Stimulated activated CD4-positive, alpha-beta T cell treated with anti-CD3 and anti-CD28 coated beads, TNF-alpha, amount 100 ng/mL, for 1 hour (primary cell): ENCODE measurements at places on chromosomes 3 and 15.
A peak's percentile ranks its signal among the peaks of the same experiment; 100 is the strongest.

DNA sequence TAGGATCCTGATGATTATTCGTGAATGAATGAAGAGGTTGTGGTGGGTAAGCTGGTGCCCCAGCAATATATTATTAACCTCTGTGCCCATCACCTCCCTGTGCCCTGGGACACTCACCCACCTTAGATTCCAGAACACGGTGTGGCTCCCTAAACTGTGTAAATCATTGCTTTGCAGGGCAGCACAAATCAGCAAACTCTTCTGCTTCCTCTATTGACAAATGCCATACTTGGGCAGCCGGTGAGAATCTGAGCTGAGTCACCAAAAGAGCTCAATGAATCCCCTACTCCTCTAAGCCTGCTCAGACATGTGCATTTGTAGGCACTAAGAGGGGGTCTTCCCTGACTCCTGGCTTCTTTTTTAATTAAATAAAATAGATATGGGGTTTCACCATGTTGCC lies 15.7 kb downstream of the UQCC5 start:
- DNase-seq, result no peak

DNA sequence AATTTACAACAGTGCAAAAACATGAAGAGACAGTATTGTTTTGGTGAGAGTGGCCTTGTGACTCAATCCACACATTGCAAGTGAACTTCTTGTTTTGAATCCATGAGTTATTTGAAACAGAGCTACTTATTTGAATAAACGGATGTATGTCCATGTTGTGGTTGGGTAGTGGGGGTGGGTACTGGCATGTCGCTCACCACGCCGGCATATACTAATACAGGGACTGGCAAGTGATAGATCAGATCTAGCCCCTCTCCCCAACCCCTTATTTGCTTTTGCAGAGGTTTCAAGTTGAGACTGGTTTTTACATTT lies 83.8 kb downstream of the EDEM1 start:
- DNase-seq, result no peak

DNA sequence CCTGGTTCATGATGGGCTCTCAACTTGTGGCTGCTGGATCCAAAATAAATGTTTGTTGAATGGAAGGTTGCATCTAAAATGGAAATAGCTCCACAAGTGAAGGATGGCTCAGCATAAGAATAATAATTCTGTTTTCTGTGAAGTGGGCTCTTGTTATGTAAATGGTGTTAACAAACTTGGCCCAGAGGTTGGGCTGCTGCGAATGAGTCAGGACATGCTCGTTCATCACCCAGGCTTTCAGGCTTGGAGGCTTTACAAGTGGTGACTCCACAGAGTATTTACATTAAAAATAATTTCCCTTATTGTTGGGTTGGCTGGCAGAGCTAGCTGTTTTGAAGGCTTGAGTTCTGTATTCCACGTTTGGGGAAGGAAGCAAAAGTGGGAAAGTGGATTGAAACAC lies 60.5 kb downstream of the ITGB5 start:
- DNase-seq, result no peak

GRCh38 chr3:9750556-9751411 lies 1.0 kb downstream of the OGG1 start:
- DNase-seq, result no peak

DNA sequence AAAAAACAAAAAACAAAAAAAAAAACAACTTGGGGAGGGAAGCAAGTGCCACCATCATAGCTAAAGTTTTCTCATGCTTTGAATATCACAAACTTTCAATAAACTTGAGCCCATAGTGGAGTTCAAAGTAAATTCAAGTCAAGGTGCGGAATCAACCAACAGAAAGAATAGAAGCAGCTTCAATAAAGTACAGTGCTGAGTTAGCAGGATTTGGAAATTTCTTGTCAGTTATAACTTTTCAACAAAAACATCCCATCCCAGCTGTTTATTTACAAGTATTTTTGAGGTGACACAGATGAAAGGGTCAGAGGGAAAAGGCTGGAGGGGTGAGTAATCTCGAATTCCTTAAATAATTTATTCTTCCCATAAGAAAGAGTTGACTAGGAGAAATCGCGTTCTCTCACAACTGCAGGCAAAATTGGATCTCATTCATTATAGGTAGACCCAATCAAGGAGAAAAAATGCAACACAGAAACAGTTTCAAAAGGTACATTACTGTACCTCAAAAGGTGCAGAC lies 477.4 kb upstream of the RASGRP1 start:
- no peak for DNase-seq

DNA sequence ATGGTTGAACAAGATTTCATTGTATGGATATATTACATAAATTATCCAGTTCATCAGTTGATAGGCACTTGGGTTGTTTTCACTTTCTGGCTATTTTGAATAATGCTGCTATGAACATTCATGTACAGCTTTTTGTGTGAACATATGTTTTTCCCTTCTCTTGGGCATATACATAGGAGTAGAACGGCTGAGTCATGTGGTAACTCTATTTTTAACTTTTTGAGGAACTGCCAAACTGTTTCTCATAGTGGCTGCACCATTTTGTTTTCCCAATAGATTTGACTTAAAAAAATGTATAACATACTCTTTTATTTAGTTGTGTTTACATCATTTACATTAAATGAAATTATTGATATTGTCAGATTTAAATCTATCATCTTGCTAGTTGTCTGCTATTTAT lies 28.8 kb upstream of the RFX7 start:
- no peak for DNase-seq

GRCh38 chr15:71548401-71548807 lies 261.9 kb upstream of the NR2E3 start:
- DNase-seq, result no peak

- no peak for DNase-seq
Observed at GRCh38 chr3:127700406-127700805, 27.7 kb downstream of the ABTB1 start.

GRCh38 chr3:150933473-150933995 lies 28.3 kb upstream of the MINDY4B start:
- no peak for DNase-seq

- no peak for DNase-seq
Observed at GRCh38 chr3:14199641-14200040, 21.0 kb downstream of the LSM3 start.

GRCh38 chr3:193963808-193964516 lies 172.0 kb upstream of the HES1 start:
- no peak for DNase-seq

GRCh38 chr3:172259726-172260248 lies 188.5 kb downstream of the GHSR start:
- no peak for DNase-seq

DNA sequence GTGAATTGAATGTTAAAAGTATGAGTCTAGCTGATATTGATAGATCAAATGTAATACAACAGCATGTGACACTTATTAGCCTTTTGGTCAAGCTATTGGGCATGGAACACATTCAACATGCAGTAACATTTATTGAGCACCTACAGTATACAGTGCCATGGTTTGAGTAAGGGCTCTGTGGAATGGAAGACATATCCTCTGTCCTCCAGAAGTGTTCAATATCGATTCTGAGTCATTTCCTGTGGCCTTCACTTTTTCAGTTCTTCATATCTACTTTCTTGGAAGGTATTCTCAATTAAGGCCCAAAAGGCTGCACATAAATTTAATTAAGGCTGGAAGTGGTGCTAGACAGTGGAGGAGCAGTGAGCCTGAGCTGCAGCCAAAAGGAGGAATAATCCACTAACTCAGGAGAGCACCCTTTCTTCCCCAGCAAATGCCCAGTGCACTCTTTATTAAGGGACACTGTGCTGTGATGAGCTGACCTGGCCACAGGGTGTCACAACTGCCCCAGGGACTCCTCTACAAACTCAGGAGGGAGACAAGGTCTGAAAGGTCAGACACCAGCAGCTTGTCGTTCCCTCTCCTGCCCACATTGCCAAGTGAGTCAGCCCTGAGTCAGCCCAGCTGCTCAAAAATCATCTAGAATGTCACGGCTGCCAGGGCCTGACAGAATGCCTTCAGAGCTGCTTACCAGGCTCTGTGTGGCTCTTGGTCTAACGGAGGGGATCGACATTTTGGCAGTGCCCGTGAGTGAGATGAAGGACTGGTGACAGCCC lies 544.8 kb downstream of the AGBL1 start:
- DNase-seq, result peak; percentile 27

DNA sequence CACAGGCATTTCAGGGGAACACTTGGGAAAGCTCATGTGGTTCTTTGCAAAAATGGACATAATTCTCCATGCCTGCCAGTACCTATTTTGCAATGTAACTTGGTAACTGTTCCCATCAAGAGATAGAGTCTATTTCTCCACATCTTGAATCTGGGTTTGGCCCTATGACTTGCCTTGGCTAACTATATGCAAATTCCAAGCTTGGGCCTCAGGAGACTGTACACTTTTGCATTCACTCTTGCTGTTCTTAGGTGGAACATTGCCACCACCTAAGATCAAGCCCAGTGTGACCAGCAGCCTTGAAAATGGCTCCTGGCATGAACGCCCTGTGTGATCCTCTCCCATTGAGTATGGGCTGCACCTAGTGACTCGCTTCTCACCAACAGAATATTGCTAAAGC lies 19.8 kb upstream of the SMAD6 start:
- DNase-seq, result no peak

DNA sequence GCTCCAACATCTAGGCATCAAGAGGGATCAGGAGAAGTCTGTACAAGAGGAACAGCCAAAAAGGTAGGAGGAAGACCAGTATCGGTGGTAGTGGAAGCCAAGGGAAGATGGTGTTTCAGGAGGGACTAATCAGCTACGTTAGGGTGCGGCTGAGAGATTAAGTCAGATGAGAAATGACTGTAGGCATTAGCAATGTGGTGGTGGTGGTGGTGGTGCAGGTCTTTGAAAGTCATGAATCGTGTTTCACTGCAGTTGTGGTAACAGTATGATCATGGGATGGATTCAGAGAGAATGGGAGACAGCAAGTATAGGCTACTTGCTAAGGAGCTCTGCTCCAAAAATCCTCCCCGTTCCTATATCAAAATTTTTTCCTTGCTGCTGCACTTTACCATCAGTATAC lies 35.5 kb downstream of the ASTE1 start:
- no peak for DNase-seq

DNA sequence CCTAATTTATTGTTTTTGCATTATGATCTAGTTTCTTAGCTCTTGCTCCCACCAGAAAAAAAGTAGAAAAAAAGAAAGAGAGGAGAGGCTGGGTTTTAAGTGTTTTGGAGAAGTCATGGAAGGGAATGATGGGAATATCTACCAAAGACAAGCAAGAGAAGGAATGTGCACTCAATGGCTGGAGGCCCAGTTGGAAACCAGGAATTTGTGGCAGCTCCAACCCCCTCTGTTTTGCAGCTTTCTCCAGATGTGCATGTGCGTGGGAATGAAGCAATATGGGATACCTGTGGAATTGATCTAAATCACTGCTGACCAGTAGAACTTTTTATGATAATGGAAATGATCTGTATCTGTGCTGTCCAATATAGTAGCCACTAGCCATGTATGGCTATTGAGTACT lies 27.1 kb downstream of the EIF2AK4 start:
- DNase-seq, result no peak

GRCh38 chr3:192161661-192162060 lies 565.7 kb downstream of the FGF12 start:
- DNase-seq, result no peak

- DNase-seq, result no peak
Observed at GRCh38 chr3:64067506-64068346, 44.4 kb upstream of the PSMD6 start.

- no peak for DNase-seq
Observed at GRCh38 chr3:58620421-58620820, 43.2 kb upstream of the FAM107A start.

- DNase-seq, result no peak
Observed at GRCh38 chr3:63654931-63655330, 2.5 kb downstream of the SNTN start.

- DNase-seq, result no peak
Observed at GRCh38 chr3:186180151-186180550, 71.3 kb upstream of the ETV5 start.

- no peak for DNase-seq
Observed at GRCh38 chr3:84925571-84925970, 33.2 kb upstream of the CADM2 start.

DNA sequence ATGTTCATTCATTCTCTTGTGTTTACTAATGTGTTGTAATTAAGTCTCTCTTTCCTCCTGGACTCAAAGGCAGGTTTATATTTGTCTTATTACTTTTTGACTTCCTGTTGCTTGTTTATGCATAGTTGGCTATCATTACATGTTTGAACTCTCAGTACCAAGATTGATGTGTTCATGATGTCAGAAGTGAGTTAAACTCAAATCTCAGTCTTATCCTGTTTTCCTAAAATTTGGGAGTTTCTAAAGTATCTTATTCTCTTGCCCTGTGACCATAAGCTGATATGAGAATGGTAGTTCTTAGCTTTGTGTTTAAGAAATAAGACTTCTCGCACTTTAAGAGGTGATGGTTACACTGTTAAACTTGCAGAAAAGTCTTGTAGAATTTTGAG lies 5.2 kb downstream of the GLCE start:
- DNase-seq, result no peak
